Right cardiac atrium (tissue), 5 donors: ENCODE measurements at places on chromosomes 6 and 20. TPM values are rescaled to one million over a fixed set of nuclear protein-coding genes. Genes with fewer than 3 reads are reported as not detected.

The GGT7 gene
- total RNA-seq, result 22.0 TPM

- no peak for DNase-seq
Observed at GRCh38 chr6:15586503-15586902, 76.3 kb downstream of the DTNBP1 start.

GRCh38 chr6:105985098-105985815, 100.9 kb upstream of the PRDM1 start:
- no peak for DNase-seq

DNA sequence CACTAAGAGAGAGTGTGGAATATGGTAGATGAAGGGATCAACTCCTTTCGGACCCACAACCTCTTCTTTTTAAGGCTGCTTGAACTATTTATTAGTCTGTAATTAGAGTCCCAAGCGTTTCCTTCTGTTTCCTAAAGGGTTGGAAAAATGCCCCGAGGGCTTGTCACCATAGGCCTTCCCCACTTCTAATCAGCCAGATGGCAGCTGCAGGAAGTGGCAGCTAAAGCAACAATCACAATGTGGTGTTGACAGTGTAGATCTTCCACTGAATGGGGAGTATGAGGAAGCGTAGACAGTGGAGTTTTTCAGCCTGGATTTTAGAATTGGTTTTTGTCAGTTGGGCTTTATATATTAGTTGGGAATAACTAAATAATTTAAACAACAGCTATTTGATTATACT, 40.6 kb downstream of the SLC35D3 start:
- DNase-seq, result no peak

DNA sequence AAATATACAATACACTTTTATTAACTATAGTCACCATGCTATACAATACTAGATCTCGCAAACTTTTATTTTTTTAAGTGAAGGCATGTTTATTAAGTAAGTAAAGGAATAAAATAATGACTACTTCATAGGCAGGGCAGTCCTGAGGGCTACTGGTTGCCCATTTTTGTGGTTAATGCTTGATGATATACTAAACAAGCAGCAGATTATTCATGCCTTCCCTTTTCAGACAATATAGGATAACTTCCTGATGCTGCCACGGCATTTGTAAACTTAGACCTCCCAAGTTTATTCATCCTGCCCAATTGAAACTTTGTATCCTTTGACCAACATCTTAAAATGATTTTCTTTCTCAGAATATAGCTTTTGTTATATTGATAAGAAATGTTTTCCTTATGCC, 24.7 kb upstream of the HIVEP1 start:
- DNase-seq, result no peak

The HLA-DPB1 gene
- 71.0 TPM for total RNA-seq

DNA sequence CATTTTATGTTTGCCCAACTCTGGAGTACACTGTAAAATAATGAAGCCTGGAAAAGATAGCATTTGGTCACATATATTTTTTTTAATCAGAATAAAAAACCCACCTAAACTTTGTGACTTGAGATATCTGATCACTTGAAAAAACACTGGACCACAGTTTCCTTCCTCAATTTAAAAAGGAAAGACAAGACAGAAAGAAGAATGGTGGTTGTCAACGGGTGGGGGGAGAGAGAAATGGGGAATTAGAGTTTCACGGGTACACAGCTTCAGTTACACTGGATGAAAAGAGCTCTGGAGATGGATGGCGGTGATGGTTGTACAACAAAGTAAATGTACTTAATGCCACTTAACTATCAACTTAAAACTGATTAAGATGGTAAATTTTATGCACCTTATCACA, 14.7 kb upstream of the DST start:
- no peak for DNase-seq

DNA sequence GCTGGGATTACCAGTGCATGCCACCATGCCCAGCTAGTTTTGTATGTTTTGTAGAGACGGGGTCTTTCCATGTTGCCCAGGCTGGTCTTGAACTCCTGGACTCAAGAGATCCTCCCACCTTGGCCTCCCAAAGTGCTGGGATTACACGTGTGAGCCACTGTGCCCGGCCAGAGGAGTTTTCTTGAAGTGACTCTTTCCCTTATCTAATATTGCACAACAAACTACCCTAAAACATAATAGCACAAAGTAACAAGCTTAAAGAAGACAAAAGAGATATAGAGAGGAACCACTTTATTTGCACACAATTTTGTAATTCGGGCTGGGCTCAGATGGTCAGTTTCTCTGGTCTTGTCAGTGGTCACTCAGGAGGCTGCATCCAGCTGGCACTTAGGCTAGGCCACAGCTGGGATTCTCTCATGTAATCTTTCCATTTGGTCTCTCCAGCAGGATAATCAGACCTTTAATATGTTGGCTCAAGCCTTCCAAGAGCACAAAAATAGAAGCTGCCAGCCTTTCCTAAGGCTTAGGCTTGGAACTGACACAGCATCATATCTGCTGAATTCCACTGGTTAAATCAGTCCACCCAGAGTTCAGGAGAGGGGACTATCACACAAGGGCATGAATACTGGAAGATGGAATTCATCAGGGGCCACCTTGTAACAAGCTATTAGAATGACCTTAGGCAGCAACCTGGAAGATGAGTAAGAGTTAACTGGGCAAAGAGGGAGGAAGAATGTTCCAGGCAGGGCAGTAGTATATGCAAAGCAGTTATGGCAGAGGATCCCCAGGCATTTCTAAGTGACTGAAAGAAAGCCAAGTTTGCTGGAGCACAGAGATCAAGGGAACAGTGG, 56.7 kb upstream of the PNRC1 start:
- DNase-seq, result peak; percentile 83

The PKHD1 gene
- total RNA-seq, result not detected

DNA sequence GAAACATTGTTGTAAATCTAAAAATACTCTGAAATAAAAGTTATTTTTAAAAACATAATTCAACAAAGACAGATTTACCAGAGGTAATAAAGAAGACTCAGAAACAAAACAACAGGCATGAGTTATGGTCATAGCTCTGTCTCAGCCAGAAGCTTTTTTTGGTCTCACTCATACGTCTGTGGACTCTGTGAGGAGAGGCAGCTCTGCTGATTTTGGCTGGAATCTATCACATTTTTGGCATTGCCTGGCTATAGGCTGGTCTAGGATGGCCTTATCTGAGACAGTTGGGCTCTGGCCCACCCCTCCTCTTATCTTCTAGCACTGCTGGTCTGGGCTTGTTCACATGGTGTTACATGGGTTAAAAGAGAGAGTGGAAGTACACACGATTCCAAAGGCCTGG, 514.0 kb upstream of the BTBD3 start:
- DNase-seq, result peak; percentile 35

DNA sequence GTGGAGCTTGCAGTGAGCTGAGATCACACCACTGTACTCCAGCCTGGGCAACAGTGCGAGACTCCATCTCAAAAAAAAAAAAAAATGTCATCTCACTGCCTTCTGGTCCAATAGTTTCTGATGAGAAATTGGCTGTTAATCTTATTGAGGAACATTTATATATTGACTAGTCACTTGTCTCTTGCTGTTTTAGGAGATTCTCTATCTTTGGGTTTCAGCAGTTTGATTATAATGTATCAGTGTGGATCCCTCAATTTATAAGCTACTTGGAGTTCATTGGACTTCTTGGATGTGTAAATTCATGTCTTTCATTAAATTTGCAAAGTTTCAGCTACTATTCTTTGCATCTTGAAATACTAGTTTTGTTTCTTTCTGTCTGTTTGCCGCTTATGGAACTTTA, 11.2 kb downstream of the ZGPAT start:
- DNase-seq, result no peak

DNA sequence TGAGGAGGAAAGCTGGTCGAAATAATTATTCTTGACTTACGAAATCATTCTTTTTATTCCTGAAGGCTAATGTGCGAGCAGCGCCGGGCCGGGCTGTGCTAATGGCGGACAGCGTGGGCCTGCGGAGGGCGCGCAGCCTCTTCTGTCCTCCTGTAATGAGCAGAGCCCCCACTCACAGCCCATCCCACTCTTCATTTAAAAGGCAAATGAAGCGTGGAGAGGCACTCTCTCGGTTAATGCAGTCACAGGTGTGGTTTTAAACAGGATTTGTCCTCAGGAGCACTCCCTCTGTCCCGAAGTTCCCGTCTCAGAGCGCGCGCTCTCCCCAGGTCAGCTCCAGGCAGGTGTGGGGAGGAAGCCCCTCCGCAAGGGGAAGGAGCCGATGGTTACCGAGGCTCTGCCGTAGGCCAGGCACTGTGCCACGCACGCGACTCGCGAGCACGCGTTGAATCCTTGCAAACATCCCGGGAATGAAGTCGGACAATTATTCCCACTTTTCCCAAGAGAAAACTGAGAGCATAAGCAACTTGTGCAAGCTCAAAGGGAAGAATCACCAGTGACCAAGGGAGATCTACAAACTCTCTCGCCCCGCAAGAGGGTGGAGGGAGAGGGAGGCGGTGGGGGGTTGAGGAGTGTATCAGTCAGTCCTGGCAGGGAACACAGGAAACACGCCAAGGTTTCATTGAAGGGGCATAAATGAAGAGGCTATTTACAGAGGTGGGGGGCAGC, 35.5 kb upstream of the ZFAND3 start:
- peak; percentile 73 for DNase-seq

- DNase-seq, result no peak
Observed at GRCh38 chr6:16647422-16647821, 113.8 kb downstream of the ATXN1 start.

DNA sequence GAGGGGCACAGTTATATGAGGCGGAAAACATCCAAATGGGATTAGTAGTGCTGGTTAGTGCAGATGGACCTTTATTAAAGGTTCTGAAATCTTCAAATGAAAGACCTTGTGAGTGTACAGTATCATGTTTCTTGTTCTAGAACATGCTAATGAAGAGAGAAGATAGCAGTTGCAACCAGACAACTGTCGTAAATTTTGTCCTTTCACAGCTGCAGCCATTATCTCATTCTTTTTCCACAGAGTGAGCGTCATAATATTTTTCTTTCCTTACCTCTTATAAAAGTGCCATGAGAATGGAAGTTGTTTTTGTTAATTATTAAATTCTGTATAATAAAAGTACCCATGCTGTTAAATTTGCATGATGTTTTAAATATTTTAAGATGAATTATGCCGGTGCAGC, 4.4 kb upstream of the C6orf163 start:
- DNase-seq, result no peak
